SJCRH30 (cell line): ENCODE measurements at places on chromosomes 1 and 21.
A peak's percentile ranks its signal among the peaks of the same experiment; 100 is the strongest.

DNA sequence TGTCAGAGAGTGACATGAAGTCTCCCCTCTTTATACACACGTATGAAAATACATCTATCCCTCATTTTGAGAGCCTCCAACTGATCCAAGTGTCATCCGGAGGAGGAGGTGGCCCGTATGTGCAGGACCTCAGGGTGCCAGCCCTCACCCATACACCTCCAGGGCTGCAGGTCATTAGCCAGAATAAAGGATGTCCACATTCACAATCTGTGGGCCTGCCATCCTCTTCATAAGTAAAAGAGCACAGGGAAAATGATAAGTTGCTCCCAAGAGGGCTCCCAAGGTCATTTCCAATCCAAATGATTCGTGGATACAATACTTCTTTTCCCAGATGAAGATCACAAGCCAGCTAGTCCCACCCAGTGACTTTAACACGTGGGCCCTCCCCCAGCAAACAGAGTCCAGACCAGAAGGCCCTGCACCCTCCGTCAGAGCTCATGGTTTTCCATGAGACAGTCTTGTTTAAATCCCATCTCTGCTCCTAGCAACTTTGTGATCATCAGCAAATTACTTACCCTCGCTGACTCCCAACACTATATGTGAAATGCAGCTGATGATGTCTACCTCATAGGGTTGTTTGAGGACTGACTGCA, 28.6 kb downstream of the RNASEL start:
- no peak for DNase-seq

- DNase-seq: no peak
Observed at GRCh38 chr1:158901623-158902022, 29.7 kb upstream of the PYHIN1 start.

DNA sequence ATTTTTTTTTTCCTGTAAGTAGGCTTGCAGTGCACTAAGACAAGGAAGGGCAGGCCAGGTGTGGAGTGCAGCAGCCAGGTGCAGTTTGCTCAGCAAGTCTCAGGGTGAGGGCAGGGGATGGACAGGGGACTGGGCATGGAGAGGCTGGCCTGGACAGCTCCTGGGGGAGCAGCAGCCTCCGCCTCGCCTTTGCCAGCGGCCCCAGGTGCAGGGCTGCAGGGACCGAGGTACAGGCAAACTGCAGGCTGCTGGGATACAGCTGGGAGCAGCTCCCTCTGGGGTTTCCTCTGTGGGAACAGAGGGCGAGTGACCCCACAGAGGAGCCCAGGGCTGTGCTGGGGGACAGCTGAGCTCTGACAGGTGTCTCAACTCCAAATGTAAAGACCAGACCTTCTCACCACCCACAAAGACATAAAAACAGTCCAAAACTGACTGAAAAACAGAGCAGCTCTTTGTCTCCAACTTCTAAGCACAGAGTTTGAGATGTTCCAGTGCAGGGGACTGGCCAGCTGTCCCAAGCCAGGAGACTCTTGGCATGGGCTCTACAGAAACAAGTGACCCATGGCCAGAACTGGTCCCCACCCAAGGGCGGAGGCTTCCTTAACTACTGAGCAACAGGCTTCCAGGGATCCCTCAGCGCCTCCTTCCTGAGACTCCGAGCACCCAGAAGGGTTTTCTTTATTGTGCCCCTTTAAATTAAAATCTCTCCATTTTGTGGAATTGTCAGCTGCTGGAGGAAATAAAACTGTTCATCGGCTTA, 27.7 kb upstream of the AJAP1 start:
- no peak for DNase-seq

- DNase-seq: no peak
Observed at GRCh38 chr1:20311289-20311688, 20.6 kb downstream of the VWA5B1 start.

- DNase-seq: no peak
Observed at GRCh38 chr1:39711104-39711965, 20.1 kb upstream of the HPCAL4 start.

- DNase-seq: no peak
Observed at GRCh38 chr1:50106095-50106761, 2.5 kb upstream of the ELAVL4 start.

- no peak for DNase-seq
Observed at GRCh38 chr1:239893127-239893731, 198.5 kb upstream of the FMN2 start.

GRCh38 chr21:45971616-45972352, 9.8 kb upstream of the COL6A1 start:
- peak; percentile 76 for DNase-seq

DNA sequence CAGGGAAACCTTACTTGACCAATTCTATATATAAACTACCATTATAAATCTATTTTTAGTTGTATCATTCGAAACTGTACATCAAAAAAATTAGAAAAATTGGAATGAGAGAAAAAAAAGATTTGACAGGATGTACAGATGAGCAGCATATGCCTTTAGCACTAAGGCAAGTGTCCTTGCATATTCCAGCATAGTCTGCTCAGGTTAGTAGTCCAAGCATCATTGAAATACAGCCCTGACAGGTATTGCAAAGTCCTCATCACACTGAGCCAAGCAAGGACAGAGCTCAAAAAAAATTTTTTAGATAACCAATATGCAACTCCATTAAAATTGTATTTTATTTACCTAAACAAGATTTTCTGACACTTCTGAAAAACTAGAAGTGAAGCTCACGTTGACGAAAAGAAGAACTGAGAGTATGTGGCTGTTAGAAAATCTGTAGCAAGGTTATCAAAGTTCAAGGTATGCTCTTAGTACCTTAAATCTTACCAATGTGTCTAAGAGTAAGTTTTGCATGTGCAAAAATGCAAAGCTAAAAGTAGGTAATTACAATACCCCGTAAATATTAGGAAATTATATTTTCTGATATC, 465.6 kb upstream of the ADGRL4 start:
- no peak for DNase-seq

- no peak for DNase-seq
Observed at GRCh38 chr1:218802799-218803198, 370.9 kb upstream of the LYPLAL1 start.

- DNase-seq: peak; percentile 72
Observed at GRCh38 chr1:30856260-30856790, 52.2 kb downstream of the SDC3 start.

- no peak for DNase-seq
Observed at GRCh38 chr21:16870103-16870502, 642.7 kb upstream of the CXADR start.

- no peak for DNase-seq
Observed at GRCh38 chr21:36355868-36356267, 29.3 kb upstream of the CHAF1B start.

GRCh38 chr1:225888898-225889601, at the start of gene LEFTY1:
TSS of gene LEFTY1 (minus strand) at chr1:225889146. CDS start at chr1:225889066, 80 bp downstream.
- peak; percentile 97 for DNase-seq

DNA sequence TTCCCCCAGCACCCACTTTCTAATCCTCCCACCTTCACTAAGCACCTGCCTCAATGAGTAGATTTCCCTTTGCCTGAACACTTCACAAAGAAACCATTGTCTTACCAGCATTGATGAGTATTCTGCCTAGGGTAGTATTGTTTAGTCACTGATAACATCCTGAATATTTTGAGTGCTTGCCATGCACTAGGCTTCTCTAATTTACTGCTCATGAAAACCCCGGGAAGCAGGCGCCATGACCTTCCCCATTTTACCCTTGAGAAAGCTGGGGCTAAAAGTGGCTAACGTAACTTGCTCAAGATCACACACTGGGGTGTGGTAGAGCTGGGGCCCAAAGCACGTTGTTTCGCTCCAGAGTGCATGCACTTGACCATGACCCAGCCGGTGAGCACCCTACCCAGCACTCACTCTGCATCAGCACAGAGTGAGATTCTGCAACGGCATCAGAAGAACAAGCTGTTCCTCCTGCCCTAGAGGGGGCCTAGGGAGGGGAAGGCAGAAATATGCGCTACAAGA, 10.6 kb upstream of the F3 start:
- DNase-seq: no peak

DNA sequence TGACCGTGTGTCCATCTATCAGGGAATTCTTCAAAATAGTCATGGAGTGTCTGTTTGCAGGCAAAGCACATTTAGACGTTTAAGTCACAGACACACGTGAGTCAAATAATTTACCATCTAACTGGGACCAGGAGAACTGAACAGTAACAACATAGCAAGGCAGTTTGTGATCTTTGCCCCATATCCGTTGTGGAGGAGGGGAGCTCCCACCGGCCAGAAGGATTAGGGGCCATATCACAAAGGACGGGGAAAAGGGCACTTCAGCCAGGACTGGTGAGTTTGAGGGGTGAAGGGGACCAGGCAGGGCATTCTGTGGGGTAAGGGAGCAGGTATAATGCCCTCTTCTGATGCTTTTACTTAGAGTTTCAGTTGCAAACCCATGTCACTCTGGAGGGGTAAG, 22.9 kb downstream of the ELAPOR1 start:
- no peak for DNase-seq

GRCh38 chr1:82264802-82265201, 464.1 kb downstream of the ADGRL2 start:
- DNase-seq: no peak

DNA sequence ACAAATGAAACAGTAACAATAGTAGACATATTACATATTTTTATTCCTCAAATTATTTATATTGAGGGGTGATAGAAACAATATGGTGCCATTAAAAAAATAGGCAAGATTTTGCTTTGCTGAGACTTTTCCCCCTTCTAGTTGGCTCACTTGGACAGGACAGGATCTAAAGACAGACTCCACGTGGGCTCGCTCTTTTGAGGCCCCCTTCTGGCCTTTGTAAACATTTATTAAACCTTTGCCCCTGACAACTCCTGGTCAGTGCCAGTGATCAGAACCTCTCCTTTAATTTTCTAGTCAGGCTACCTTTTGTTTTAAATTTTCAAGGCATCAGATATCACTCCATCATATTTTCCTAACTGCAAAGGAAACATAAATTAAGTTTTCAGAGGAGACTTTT, 49.7 kb upstream of the IFI44L start:
- peak; percentile 10 for DNase-seq

GRCh38 chr1:233668146-233668724, 54.3 kb downstream of the KCNK1 start:
- DNase-seq: no peak

DNA sequence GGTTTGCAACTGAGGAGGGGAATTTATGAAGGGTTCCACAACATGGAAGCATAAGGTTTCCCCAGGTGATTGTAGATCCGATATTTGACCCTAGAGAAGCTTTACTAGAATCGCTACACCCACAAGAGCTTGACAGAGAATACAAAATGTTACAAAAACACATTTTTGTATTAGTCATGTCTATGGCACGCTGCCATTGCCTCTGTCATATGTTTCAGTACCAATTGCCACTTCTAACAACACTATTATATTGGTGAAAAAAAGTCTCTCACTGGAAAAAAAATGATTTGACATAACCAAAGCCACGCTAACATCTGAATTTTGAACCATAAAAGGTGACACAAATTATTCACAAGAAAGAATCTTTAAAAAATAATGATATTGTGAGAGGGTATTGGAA, 214.5 kb downstream of the KCNT2 start:
- DNase-seq: peak; percentile 6

- no peak for DNase-seq
Observed at GRCh38 chr1:60581455-60582220, 500.7 kb upstream of the NFIA start.

DNA sequence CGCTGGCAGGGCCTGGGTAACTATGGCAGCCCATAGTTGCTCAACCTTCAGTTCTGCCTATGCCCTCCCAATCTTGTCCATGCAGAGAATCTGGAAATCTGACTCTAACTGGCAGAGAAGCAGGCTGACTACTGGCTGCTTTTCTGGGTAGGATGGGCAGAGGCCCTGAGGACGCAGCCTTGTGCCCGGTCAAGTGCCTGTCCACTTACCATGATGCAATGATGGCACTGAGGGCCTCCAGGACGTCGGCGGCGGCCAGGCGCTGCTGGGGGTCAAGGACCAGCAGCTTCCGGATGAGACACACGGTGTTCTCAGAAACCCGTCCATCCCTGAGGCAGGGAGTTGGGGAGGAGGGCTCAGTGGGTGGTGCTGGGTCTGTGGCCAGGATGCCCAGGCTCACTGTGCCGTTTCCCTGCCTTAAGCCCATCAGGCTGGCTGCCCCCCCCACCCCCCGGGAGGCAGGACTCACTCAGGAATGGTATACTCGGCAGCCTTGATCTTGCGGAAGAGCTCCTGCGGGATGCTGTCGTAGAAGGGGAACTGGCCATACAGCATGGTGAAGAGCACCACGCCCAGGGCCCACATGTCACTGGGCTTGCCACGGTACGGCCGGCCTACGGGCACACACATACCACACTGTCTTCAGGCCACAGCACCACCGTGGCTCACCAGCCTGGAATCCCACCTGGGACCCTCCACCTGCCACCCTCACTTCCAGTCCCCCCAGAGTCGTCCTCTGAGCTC, 20.4 kb upstream of the EVA1B start:
- no peak for DNase-seq

DNA sequence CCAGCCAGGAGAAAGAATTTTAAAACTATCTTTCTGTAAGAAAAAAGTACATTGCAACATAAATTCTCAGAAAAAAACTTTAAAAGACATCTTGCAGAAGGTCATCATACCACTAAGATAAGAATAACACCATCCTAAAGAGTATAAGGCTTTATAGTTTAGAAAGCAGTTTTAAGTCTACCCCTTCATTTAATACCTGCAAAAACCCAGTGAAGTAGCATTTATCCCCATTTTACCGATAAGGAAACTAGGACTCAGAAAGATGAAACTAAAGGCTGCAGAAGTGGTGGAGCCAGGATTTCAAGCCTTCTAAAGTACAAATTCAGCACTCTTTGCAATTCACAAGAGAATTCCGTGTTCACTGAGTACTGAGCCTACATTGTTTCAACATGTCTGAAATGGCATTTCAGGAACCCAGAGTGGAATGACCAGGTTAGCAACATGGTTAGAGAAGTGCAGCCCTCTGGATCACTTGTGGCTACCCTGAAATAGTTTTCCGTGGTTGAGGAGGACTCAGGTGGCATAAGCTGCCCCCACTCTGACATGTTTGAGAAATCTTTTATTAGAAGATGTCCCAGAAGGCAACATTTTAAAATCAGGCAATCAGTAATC, 6.7 kb downstream of the MYCL start:
- no peak for DNase-seq

DNA sequence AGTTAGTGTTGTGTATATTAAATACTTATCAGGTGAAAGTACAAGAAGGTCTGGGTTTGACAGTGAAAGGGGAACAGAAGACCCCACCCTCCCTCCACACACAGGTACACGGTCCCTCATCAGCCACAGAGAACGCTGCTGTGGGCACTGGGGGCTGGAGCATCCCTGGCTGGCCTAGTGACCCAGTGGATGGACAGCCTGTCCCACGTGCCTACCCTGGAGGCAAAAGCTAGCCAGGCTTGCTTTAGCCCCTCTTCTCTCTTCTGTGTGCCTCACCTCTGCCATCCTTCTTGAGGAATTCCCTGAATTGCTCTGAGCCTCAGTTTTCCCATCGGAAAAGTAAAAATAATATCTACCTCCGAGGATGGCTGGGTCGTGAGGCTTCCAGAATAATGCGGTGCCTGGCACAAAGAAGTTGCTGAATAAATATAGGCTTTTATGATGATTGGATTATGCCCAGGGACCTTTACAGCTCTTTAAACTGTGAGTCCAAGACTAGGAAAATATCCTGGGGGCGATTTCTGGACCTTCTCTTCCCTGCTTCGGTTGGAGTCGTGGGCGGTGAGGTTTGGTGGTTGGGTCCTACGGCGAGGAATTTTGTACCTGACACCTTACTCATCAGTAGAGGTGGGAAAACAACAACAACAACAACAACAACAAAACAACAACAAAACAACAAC, 918 bp downstream of the IFNLR1 start:
- no peak for DNase-seq
